Gastroesophageal sphincter (tissue), 4 donors: ENCODE measurements at places on chromosomes 3 and 15. TPM values are rescaled to one million over a fixed set of nuclear protein-coding genes. Genes with fewer than 3 reads are reported as not detected.

SERPINI2 gene
- total RNA-seq, result not detected

ADGRG7 gene
- total RNA-seq, result not detected

PRR20G gene
- total RNA-seq, result not detected

EPHB1 gene
- 0.81 TPM for total RNA-seq

CCR8 gene
- total RNA-seq, result not detected

CNTN3 gene
- total RNA-seq, result 1.0 TPM

CLRN1 gene
- not detected for total RNA-seq

SENP7 gene
- 22.9 TPM for total RNA-seq

GCNT3 gene
- total RNA-seq, result 2.3 TPM

BNC1 gene
- total RNA-seq, result 2.0 TPM

ATP13A5 gene
- total RNA-seq, result not detected

GRCh38 chr15:58497046-58497785, 65.4 kb downstream of the LIPC start:
- ATAC-seq, result no peak

- ATAC-seq, result peak; percentile 66
Measured at GRCh38 chr3:127652246-127652995, 20.3 kb upstream of the ABTB1 start.

DNA sequence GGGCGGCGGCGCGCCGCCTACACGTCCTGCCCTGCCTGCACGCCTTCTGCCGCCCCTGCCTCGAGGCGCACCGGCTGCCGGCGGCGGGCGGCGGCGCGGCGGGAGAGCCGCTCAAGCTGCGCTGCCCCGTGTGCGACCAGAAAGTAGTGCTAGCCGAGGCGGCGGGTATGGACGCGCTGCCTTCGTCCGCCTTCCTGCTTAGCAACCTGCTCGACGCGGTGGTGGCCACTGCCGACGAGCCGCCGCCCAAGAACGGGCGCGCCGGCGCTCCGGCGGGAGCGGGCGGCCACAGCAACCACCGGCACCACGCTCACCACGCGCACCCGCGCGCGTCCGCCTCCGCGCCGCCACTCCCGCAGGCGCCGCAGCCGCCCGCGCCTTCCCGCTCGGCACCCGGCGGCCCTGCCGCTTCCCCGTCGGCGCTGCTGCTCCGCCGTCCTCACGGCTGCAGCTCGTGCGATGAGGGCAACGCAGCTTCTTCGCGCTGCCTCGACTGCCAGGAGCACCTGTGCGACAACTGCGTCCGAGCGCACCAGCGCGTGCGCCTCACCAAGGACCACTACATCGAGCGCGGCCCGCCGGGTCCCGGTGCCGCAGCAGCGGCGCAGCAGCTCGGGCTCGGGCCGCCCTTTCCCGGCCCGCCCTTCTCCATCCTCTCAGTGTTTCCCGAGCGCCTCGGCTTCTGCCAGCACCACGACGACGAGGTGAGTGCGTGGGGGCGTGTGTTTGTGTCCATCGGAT, 602 bp downstream of the TRIM71 start:
- ATAC-seq, result no peak

DNA sequence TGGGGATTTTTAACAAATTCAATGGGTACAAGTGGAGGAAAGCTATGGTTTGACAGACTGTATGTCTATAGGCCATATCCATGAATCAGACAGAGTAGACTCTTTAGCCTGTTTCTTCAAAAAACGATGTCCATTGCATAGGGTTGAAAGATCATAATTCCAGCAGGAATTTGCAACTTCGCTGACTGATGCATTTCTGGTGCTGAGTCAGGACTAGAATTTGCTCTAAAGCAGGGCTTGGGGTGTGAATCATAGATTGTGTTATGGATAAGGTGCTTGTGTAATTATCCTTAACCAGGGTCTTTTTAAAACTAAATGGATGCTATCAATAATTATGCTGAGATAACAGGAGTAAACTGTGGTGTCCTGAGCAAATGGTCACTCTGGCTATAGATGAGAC, 200.4 kb upstream of the TBC1D5 start:
- ATAC-seq, result no peak

- ATAC-seq, result no peak
Measured at GRCh38 chr3:120161902-120162301, 67.7 kb upstream of the GSK3B start.

DNA sequence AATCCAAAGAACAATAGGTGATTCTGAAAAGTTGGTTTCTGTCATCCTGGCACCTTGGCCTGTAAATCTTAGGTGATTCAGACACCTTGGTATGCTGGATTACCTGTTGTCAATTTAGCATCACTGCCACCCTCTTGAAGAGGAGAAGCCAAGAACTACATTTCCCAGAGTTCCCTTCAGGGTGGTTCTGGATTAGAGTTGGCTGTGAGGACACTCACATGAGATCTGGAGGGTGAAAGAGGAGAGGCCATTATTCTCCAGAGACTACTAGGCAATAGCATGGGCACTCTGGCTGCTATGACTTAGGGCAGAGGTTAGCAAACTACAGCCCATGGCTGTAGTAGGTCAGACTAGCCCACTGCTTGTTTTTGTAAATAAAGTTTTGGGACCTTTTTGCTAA, 41.7 kb upstream of the CORO2B start:
- ATAC-seq, result no peak

DNA sequence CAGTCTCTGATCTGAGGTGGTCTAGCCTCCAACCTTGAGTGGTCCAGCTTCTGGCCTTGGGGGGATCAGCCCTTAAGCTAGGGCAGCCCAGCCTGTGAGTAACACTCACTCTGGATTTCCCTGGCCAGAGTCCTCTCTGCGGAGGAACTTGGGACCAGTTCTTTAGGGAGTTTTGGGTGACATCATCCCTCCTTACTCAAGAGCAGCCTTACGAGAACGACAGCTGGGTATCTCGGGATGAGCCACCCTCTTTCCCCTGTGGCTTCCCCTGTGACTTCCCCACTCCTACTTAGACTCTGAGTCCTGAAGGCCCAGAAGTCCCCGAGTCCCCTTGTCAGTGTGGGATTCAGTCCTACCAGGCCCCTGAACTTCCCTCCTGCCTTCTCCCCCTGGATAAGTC, 10.2 kb upstream of the PLXND1 start:
- ATAC-seq, result peak; percentile 62

DNA sequence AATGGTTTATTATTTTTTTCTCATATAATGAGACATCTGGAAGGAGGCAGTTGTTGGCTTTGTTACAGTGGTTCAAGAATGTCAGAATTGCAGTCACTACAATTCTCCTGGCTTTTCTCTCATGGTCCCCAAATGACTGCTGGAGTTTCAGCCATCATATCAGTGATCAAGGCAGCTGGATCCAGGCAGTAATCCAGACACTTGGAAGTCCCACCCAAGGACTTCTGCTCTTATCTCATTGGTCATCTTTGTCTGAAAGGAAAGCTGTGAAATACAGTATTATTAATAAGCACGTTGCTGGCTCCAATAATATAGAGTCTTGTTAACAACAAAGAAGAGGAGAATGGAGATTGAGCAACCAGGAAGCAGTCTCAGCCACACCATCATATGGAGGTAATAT, 22.9 kb upstream of the MED12L start:
- no peak for ATAC-seq

- ATAC-seq, result peak; percentile 34
Measured at GRCh38 chr3:120742849-120743365, 363 bp downstream of the GTF2E1 start.

GRCh38 chr3:123552095-123552714, 32.6 kb downstream of the HACD2 start:
- ATAC-seq, result no peak

- no peak for ATAC-seq
Measured at GRCh38 chr3:49591615-49592014, 37.3 kb downstream of the BSN start.

DNA sequence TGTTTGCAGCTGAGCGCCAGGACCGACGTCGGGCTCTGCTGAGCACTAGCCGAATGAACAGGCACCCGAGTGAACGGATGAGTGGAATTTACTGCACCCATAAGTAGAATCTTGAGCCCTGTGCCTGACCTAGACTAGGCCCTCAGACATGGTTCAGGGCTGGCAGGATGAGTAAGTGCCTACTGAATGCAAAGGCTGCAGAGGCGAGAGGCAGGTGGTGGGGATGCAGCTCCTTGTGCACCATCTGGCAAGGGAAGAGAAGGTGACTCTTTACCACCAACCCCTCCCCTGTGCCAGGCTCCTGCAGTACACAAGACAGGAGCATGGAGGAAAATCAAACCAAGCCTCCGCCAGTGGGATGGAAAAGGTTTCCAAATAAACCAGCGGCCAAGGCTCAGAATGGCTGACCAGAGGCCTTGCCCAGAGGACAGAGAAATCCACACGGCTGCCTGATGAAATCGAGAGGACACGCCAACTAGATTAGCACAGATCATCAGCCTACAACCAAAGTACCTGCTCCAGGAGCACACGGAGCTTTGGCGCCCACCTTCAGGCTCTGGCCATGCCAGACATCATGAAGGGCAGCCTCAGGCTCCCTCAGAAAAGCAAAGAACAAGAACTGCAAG, 141.7 kb upstream of the IQSEC1 start:
- ATAC-seq, result no peak

- no peak for ATAC-seq
Measured at GRCh38 chr15:76299786-76300185, 11.5 kb downstream of the ETFA start.

- peak; percentile 80 for ATAC-seq
Measured at GRCh38 chr15:55221090-55222011, 24.6 kb upstream of the RSL24D1 start.

- ATAC-seq, result no peak
Measured at GRCh38 chr3:138440596-138440995, 6.2 kb downstream of the ESYT3 start.

DNA sequence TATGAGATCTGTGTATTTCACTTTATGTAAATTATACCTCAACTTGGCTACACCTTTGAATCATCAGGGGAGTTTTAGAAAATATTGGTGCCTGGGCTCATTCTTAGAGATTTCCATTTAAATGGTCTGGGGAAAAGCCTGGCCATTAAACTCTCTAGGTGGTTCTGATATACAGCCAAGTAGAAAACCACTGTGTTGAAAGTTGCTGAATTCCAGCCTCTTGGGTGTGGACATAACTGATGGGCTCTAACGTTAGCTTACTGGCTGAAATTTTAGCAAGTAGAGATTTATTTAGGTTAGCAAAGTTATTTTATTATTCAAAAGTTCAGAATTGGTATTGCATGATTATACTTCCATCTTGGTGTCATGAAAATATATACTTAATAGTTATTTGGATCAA, 84.1 kb downstream of the ATG7 start:
- no peak for ATAC-seq

- ATAC-seq, result peak; percentile 47
Measured at GRCh38 chr15:85402195-85402881, 21.9 kb downstream of the AKAP13 start.

DNA sequence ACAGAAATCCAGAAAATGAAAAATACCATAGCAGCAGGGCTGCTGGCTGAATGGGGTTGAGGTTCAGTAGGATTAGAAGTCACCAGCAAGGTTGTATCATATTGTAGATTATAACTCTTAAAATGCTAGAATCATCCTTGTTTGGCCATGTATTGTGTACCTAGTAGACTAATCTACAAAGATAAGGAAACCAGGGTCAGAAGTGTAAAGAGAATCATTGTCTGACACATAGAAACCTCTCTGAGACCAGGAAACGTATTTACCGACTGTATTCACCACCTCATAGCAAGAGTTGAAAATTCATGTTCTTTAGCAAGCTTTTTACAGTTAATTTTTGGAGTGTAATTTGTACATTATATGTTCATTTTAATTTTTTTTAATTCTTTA, 168.8 kb downstream of the ECT2 start:
- ATAC-seq, result no peak

DNA sequence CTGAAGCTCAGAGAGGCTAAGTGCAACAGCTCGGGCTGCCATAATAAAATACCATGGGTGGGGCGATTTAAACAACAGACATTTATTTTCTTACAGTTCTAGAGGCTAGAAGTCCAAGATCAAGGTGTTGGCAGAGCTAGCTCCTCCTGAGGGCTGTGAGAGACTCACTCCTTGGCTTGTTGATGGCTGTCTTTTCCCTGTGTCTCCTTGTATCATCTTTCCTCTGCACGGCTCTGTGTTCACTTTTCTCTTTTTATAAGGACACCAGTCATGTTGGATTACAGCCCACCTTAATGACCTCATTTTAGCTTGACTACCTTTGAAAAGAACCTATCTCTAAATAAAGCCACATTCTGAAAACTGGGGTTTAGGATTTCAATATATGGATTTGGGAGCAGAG, 129.7 kb downstream of the RPL22L1 start:
- ATAC-seq, result no peak

GRCh38 chr15:40787344-40787841, 17.6 kb downstream of the C15orf62 start:
- ATAC-seq, result no peak

- ATAC-seq, result no peak
Measured at GRCh38 chr3:73556520-73557372, 68.0 kb downstream of the PDZRN3 start.

- ATAC-seq, result no peak
Measured at GRCh38 chr3:46959161-46959511, 17.4 kb downstream of the CCDC12 start.

GRCh38 chr3:116552246-116552645, 107.0 kb upstream of the LSAMP start:
- no peak for ATAC-seq

DNA sequence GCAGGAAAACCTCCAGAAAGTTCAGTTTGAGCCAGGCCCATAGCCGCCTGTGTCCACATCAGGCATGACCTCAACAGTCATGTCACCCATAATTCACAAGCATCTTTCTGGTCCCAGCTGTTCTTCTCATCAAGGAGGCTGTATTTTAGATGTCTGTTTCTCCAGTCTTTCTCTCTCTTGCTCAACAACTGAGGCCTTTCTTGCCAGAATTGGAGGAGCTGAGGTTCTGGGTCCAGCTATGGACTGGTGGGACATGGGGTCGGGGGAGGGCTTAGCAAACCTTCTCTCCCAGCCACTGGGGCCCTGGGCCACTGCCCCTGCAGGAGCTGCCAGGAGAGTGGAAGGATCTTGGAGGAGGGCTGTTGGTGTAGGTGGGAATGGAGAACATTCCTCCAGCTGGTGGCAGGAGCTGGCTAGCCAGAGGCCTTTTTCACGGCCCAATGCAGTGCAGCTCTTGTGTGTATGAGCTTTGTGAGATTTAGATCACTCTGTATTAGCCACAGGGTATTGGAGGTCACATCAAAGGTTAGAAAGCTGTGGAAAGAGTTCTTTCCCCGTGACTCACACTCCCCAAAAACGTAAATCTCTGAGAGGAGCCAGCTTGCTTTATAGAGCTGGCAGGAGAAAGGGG, 23.5 kb downstream of the MAGEF1 start:
- ATAC-seq, result peak; percentile 61
